Muscle of leg (tissue), 16 donors: ENCODE measurements at places on chromosomes 12 and 14. TPM values are rescaled to one million over a fixed set of nuclear protein-coding genes. Genes with fewer than 3 reads are reported as not detected.

TMEM120B gene
- 10.2 TPM for total RNA-seq

CD27 gene
- 0.27 TPM for total RNA-seq

MANSC1 gene
- 4.2 TPM for total RNA-seq

PRR13 gene
- 15.8 TPM for total RNA-seq

RNF10 gene
- total RNA-seq = 80.8 TPM

KRT74 gene
- total RNA-seq = not detected

TNFAIP2 gene
- total RNA-seq = 46.3 TPM

RBP5 gene
- 0.49 TPM for total RNA-seq

FGD4 gene
- total RNA-seq = 35.4 TPM

KRT82 gene
- total RNA-seq = not detected

SERPINA4 gene
- total RNA-seq = 0.04 TPM

TAS2R31 gene
- 5.5 TPM for total RNA-seq

TRPV4 gene
- total RNA-seq = 0.13 TPM

GRCh38 chr14:50778721-50779483 lies 52.1 kb downstream of the NIN start:
- no peak for DNase-seq
- no peak overlapping the region for H3K4me3 ChIP-seq
- peaks cover 16% of the 10 kb centered on the region for H3K36me3 ChIP-seq
- no peaks in the 10 kb centered on the region for H3K27me3 ChIP-seq
- no peak overlapping the region for H3K27ac ChIP-seq

GRCh38 chr12:31773867-31774266 lies 45.0 kb upstream of the AMN1 start:
- no peak overlapping the region for H3K4me3 ChIP-seq
- DNase-seq = no peak
- no peaks in the 10 kb centered on the region for H3K27me3 ChIP-seq
- no peak overlapping the region for H3K27ac ChIP-seq

DNA sequence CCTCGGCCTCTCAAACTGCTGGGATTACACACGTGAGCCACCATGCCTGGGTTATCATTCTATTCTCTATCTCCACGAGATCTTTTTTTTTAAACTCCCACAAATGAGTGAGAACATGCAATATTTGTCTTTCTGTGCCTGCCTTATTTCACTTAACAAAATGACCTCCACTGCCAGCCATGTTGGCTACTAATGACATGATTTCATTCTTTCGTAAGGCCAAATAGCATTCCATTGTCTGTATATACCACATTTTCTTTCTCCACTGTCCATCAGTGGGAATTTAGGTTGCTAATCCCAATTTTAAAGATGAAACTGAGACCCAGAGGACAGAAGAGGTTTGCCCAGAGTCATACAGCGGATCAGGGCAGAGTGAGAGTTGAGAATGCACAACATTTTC lies 10.9 kb upstream of the TRPV4 start:
- H3K4me3 ChIP-seq = no peak overlapping the region
- no peak overlapping the region for H3K27ac ChIP-seq
- no peaks in the 10 kb centered on the region for H3K36me3 ChIP-seq
- no peaks in the 10 kb centered on the region for H3K27me3 ChIP-seq
- H3K4me1 ChIP-seq = peaks cover 9% of the 10 kb centered on the region

DNA sequence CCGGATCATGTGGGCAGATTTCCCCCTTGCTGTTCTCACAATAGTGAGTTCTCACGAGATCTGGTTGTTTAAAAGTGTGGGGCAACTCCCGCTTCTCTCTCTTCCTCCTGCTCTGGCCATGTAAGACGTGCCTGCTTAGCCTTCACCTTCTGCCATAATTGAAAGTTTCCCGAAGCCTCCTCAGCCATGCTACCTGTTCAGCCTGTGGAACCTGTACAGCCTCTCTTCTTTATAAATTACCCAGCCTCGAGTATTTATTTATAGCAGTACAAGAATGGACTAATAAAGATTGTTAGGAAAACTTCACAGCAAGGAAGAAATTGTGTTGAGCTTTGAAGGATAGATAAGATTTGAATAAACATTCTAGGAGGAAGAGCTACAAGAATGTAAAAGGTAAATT lies 52.1 kb downstream of the KDM5A start:
- DNase-seq = no peak
- H3K4me1 ChIP-seq = no peaks in the 10 kb centered on the region
- H3K4me3 ChIP-seq = no peak overlapping the region

GRCh38 chr12:6772726-6773589 lies 638 bp downstream of the LAG3 start:
- no peak for DNase-seq
- H3K4me3 ChIP-seq = no peak overlapping the region

DNA sequence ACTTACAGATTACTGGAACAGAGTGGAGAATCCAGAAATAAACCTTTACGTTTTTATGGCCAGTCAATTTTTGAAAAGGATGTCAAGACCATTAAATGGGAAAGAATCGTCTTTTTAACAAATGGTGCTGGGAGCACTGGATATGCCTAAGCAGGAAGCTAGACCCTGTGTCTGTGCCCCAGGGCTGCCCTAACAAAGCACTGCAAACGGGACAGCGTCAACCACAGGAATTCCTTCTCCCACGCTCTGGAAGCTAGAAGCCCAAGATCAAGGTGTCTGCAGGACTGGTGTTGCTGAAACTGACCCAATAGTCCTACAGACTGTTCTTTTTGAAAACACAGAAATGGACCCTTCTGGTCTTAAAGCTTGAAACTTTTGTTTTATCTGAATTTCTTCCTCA lies 9.3 kb upstream of the TMEM121 start:
- no peak for DNase-seq
- H3K4me3 ChIP-seq = no peak overlapping the region
- no peaks in the 10 kb centered on the region for H3K4me1 ChIP-seq
- H3K36me3 ChIP-seq = no peaks in the 10 kb centered on the region

GRCh38 chr12:126067626-126068329 lies 1002.5 kb downstream of the AACS start:
- no peaks in the 10 kb centered on the region for H3K4me1 ChIP-seq
- no peak overlapping the region for H3K4me3 ChIP-seq
- H3K27ac ChIP-seq = no peak overlapping the region
- H3K36me3 ChIP-seq = no peaks in the 10 kb centered on the region
- DNase-seq = peak; percentile 8
- H3K27me3 ChIP-seq = no peaks in the 10 kb centered on the region

GRCh38 chr14:72616294-72616693 lies 277.6 kb downstream of the DPF3 start:
- no peak overlapping the region for H3K4me3 ChIP-seq
- no peaks in the 10 kb centered on the region for H3K36me3 ChIP-seq
- H3K4me1 ChIP-seq = peaks cover 61% of the 10 kb centered on the region
- DNase-seq = peak; percentile 97
- H3K27ac ChIP-seq = peak overlapping the region; percentile 14

- H3K27ac ChIP-seq = no peak overlapping the region
- H3K36me3 ChIP-seq = no peaks in the 10 kb centered on the region
- H3K4me1 ChIP-seq = no peaks in the 10 kb centered on the region
- no peaks in the 10 kb centered on the region for H3K27me3 ChIP-seq
- no peak overlapping the region for H3K4me3 ChIP-seq
Measured at GRCh38 chr12:83865431-83865830, 1047.2 kb downstream of the SLC6A15 start.

- no peaks in the 10 kb centered on the region for H3K36me3 ChIP-seq
- peak; percentile 67 for DNase-seq
- peak overlapping the region; percentile 70 for H3K27ac ChIP-seq
- no peaks in the 10 kb centered on the region for H3K4me1 ChIP-seq
Measured at GRCh38 chr14:54881761-54882401, 20.7 kb downstream of the GCH1 start.

- no peaks in the 10 kb centered on the region for H3K4me1 ChIP-seq
- DNase-seq = no peak
- no peaks in the 10 kb centered on the region for H3K27me3 ChIP-seq
- no peak overlapping the region for H3K27ac ChIP-seq
Measured at GRCh38 chr12:24573621-24574020, 375.3 kb downstream of the BCAT1 start.

GRCh38 chr14:99188731-99189191 lies 83.2 kb downstream of the BCL11B start:
- DNase-seq = no peak
- H3K4me3 ChIP-seq = no peak overlapping the region
- H3K27ac ChIP-seq = no peak overlapping the region

DNA sequence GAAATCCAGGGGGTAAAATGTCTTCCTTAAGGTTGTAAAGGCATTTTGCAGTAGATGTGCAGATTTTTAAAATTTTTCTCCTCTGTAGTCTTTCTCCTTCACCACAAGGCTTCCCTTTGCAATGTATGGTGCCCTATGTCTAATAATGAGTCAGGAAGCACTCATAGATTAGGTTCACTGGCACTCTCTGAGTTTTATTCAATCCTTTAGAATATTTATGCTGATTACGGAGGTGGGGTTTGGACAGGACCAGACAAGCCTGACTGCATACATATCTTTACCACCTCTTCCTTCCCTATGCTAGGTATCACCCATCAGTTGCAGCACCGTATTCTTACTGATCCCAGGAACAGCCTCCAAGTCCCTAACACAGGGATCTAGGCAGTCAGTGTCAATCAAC lies 99.5 kb downstream of the NEDD1 start:
- H3K36me3 ChIP-seq = no peaks in the 10 kb centered on the region
- H3K27ac ChIP-seq = no peak overlapping the region
- H3K4me3 ChIP-seq = no peak overlapping the region
- H3K4me1 ChIP-seq = no peaks in the 10 kb centered on the region
- no peaks in the 10 kb centered on the region for H3K27me3 ChIP-seq
- DNase-seq = no peak

DNA sequence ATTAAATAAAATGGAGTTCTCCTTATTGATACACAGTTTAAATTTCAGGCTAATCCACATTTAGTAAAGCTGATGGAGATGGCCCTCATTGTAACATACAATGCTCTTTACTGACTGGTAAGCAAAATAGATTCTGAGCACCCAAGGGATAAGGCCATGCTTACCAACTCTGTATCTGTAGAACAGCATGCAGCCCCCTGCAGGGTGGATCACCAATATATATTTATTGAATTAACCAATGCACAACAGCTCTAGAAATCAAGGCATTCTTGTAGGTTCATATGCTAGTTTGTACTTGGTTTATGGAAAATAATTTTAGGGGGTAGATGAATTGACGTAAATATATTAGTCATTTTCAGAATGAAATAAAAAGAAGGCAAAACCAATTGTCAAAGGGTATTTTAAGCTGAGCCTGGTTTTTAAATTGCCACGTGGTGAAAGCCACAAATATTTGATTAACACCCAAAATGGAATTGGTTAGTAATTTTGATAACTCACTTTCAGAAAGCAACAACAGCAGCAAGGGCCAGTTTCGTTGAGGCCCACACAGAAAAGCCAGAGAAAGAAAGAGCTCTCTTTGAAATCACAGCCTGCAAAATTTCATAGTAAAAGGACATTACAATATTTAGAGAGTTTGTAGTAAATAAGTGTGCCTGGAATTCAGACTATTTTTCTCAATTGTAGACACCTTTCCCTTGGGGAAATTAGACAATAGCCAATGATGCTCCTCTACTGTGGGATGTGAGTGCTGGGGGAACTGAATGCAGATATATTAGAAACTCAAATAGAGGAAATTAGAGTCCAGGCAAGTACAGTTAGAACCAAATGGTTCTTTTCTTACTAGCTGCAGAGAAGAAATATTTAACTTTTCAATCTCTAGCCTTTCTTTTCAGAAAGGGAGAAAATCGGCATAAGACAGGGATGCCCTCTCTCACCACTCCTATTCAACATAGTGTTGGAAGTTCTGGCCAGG lies 216.2 kb upstream of the ABCD2 start:
- no peak for DNase-seq
- no peak overlapping the region for H3K4me3 ChIP-seq
- no peaks in the 10 kb centered on the region for H3K36me3 ChIP-seq
- H3K4me1 ChIP-seq = no peaks in the 10 kb centered on the region
- no peak overlapping the region for H3K27ac ChIP-seq
- no peaks in the 10 kb centered on the region for H3K27me3 ChIP-seq

DNA sequence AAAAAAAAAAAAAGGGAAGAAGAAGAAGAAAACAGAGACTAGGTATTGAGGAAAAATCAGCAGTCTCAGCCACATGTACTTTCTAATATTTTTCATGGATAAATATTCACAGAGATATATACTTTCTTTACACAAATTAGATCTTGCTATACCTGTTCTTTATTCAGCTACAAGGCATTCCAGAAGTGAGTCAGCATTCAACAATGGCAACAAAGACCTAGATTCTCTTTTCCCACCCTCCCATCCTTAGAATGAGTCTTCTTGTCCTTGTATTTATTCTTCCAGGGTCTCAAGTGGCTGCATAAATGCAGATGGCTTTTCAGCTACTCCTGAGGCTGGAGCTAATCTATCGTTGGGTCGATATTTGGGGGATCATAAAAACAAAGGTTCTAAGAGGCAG lies 93.0 kb downstream of the NT5DC3 start:
- H3K27me3 ChIP-seq = no peaks in the 10 kb centered on the region
- H3K4me3 ChIP-seq = no peak overlapping the region
- no peaks in the 10 kb centered on the region for H3K36me3 ChIP-seq
- H3K4me1 ChIP-seq = peaks cover 11% of the 10 kb centered on the region
- H3K27ac ChIP-seq = no peak overlapping the region

DNA sequence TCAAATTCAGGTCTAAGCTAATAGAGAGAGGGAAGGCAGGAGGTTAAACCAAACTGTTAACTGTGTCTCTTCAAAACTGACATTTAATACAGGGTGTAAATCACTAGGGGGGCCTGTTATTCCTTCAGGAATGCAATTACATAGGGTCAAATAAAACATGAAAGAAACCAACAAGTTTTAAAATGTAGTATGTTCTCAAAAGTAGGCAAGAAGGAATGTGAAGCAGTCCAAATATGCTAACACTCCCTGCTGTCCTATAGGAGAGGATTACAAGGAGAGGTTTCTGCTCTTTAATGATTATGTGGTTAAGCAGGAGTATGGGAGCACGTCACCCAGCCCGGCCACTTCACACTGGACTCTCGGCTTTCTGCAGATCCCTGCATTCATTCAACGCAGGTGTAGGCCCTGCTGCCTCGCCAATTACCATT lies 42.5 kb upstream of the BMP4 start:
- peaks cover 5% of the 10 kb centered on the region for H3K4me1 ChIP-seq
- no peak for DNase-seq
- no peak overlapping the region for H3K27ac ChIP-seq

- H3K27ac ChIP-seq = no peak overlapping the region
- no peak overlapping the region for H3K4me3 ChIP-seq
- H3K27me3 ChIP-seq = no peaks in the 10 kb centered on the region
- H3K4me1 ChIP-seq = peaks cover 12% of the 10 kb centered on the region
- no peaks in the 10 kb centered on the region for H3K36me3 ChIP-seq
- no peak for DNase-seq
Measured at GRCh38 chr12:124902916-124903315, 11.5 kb downstream of the UBC start.
